ENCODE measurements at places on chromosomes 3 and 15. TPM values are rescaled to one million over a fixed set of nuclear protein-coding genes. Genes with fewer than 3 reads are reported as not detected.

Gene FAM81A
- 1.8 TPM for total RNA-seq

Gene CACNA2D3
- total RNA-seq: 11.3 TPM

Gene CAND2
- total RNA-seq: 62.6 TPM

Gene SLC22A14
- 0.24 TPM for total RNA-seq

Gene BCL2A1
- 1.1 TPM for total RNA-seq

Gene SLC25A36
- 66.0 TPM for total RNA-seq

Gene SCN11A
- total RNA-seq: 0.05 TPM

Gene FAM98B
- total RNA-seq: 25.6 TPM

Gene EXD1
- total RNA-seq: not detected

Gene PLSCR5
- total RNA-seq: not detected

Gene IQCF5
- total RNA-seq: not detected

Gene UBAP1L
- 2.4 TPM for total RNA-seq

Gene ZMYND10
- total RNA-seq: 0.35 TPM

Gene CHRNA7
- total RNA-seq: 1.1 TPM

Gene DTX3L
- 14.3 TPM for total RNA-seq

Gene THSD4
- total RNA-seq: 116 TPM

Gene PLSCR2
- 0.48 TPM for total RNA-seq

Gene GOLGA8J
- total RNA-seq: not detected

Gene GLDN
- 20.6 TPM for total RNA-seq

Gene LSAMP
- total RNA-seq: 0.48 TPM

Gene SPESP1
- 1.8 TPM for total RNA-seq

Gene MASP1
- 59.7 TPM for total RNA-seq

Gene NEK10
- total RNA-seq: 3.3 TPM

Gene CYP8B1
- total RNA-seq: not detected

Gene TMC3
- not detected for total RNA-seq

Gene CELSR3
- total RNA-seq: 0.22 TPM

Gene SGO1
- 0.38 TPM for total RNA-seq

Gene OCA2
- total RNA-seq: not detected

Gene GATM
- 40.0 TPM for total RNA-seq

Gene MYRIP
- 0.70 TPM for total RNA-seq

Gene FBXO40
- total RNA-seq: 147 TPM

All from cardiac septum (tissue), 1 donor.